ENCODE measurements at places on chromosomes 2 and 18.
A peak's percentile ranks its signal among the peaks of the same experiment; 100 is the strongest.

- DNase-seq, result no peak
Observed at GRCh38 chr2:108615480-108616090, 81.3 kb downstream of the LIMS1 start.

DNA sequence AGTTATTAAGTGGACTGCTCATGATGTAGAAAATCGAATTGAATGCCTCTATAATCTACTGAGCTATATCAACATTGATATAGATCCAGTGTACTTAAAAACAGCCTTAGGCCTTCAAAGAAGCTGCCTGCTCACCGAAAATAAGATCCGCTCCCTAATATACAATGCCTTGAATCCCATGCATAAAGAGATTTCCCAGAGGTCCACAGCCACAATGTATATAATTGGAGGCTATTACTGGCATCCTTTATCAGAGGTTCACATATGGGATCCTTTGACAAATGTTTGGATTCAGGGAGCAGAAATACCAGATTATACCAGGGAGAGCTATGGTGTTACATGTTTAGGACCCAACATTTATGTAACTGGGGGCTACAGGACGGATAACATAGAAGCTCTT is 2.0 kb downstream of the KLHL23 start:
- no peak for DNase-seq

GRCh38 chr2:55168221-55169154 is 63.6 kb downstream of the CLHC1 start:
- DNase-seq, result peak; percentile 3

- DNase-seq, result no peak
Observed at GRCh38 chr2:45741161-45741850, 89.8 kb downstream of the PRKCE start.

DNA sequence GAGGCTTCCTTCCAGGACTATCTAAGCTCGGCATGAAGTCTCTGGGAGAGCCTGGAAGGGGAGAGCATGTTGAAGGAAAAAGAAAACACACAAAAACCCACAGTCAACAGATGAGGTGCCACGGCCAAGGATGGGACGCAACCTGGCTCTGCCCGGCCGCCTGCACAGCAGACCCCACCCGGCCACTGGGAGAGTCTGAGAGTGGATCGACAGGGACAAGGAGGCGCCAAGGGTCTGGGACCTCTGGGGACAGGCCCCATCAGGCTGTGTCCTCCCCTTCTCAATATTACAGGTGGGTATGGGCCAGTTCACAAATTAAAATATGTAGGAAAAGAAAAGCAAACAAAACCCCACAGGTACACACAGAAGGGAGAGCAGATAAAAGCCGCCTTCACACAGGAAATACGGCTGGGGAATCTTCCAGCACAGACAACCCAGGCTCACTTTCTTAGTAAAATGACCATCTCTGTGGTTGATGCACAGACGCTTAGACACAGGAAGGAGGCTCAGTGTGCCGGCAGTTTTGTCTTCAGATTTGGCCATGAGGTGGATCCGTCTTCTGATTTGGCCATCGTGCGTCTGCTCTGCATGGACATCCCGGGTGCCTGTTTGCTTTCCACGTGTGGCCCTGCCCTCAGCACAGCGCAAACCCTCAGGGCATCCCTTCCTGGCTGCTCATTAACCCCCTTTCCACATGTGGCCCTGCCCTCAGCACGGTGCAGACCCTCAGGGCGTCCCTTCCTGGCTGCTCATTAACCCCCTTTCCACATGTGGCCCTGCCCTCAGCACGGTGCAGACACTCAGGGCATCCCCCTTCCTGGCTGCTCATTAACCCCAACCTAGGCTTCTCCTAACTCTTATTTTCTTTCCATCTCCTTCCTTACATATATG is 138.4 kb downstream of the EIPR1 start:
- DNase-seq, result no peak

DNA sequence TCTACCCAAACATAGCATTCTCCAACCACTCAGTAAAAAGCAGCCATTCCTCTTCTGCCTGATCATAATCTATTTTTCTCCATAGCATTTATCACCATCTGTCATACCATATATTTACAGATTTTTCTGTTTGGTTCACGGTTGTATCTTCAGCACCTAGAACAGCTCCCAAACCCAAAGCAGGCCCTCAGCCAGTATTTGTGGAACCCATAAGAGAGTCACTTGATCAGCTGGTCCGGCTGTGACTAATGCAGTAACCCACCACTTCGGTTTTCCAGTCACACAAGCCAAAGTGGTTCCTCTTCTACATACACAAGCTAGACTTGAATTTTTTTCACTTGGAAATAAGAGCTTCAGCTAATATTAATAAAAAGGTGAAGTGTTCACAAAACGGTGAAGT is 511.6 kb upstream of the CELF4 start:
- no peak for DNase-seq

DNA sequence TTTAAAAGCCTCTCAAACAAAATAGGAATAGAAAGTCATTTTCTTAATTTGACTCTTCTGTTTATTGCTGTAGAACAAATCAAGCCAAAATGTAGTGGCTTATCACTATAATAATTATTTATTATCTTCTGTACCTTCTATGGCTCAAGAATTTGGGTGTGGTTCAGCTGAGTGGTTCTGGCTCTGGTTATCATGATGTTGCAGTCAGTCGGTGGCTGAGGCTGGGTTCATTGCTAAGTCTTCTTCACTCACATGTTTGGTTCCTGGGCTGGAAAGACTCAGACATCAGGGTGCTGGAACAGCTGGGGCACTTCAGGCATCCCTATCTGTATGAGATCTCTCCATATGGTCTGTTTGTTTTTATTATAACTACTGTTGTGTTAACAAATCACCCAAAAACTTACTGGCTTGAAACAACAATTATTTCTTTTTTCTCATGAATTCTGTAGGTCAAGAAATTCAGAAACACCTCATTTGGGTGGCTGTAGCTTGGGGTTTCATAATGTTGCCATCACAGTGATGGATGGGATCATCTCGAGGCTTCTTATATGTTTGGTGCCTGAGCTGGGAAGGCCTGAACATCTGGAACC is 242.6 kb upstream of the FBXO11 start:
- no peak for DNase-seq

DNA sequence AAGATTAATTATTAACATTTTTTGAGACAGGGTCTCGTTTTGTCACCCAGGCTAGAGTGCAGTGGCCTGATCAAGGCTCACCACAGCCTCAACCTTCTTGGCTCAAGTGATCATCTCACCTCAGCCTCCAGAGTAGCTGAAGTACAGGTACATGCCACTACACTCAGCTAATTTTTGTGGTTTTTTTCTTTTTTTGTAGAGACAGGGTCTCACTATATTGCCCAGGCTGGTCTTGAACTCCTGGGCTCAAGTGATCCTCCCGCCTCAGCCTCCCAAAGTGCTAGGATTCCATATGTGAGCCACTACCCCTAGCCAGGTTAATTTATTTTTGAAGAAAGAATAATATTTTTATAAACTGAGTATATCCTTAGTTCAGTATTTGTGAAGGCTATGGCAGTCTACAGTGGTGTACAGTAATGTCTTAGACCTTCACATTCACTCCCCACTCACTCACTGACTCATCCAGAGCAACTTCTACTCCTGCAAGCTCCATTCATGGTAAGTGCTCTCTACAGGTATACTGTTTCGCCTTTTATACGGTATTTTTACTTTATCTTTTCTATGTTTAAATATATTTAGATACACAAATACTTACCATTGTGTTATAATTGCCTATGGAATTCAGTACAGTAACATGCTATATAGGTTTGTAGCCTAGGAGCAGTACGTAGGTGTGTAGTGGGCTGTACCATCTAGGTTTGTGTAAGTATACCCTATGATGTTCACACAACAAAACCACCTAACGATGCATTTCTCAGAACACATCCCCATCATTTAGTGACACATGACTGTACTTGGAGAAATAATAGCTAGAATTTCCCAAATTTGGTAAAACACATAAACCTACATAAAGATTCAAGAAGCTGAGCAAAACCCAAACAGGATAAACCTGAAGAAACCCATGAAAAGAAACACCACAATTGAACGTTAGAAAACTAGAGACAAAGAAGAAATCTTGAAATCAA is 38.6 kb downstream of the MGAT4A start:
- no peak for DNase-seq

DNA sequence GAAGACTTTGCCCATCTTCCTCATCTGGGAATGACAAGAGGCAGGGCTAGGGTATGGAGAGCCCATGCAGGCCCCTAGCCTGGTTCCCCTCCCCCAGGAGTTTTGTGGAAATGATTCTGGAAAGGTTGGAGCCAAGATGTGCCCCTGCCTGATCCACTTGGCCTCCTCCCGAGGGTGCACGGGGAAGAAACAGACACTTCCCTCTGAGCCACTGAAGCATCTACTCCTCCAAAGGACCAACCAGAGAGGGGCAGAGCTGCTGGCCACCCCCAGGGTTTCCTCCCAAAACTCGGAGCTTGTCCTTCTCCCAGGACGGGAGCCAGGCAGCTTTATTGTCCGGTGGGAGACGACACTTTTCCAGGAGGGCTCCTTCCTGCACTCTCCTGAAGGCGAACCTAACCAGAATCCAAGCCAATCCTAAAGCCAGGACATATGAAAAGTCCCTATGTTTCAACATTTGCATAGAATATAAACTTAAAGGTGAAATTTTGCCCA is 149.2 kb upstream of the COPS8 start:
- DNase-seq, result no peak

DNA sequence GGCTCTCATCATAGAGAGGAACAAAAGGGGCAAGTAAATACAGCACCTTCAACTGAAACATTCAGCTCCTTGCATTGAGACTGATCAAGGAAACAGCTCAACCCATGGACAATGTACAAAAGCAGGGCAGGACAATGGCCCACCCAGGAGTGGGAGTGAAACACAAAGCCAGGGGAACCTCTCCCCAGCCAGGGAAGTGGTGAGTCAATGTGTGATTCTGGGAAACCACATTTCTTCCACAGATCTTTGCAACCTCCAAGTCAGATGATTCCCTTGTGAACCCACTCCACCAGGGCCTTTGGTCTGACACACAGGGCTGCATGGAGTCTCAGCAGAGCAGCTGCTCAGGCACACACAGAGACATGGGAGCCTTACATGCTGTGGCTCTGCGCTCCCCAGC is 294.5 kb downstream of the NR4A2 start:
- no peak for DNase-seq

DNA sequence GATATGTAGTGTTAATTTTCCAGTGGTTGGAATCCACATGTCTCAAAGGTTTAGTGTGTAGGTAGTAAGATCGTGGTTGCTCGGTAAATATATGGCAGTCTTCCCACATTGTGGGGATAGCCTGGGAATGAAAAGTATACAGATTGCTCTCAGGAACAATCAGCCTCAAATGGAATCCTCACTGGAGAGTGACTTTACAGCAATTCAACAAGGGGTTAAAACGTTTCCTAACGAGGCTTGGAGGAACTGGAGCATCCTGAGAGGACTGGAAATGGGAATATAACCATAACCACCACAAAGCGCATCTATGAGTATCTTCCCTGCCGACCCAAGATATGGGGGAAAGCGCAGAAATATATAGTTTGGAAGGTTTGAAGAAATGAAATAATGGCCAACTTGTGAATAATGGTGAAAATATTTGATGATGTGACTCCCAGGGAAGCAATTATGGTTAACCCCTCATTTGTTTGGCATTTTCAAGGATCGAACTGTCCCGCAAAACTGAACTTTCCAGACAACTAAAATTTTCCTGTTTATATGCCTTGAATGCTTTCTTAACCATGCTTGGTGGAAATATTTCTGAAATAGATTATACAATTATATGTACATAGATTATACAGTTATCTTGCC is 100.7 kb upstream of the FOSL2 start:
- no peak for DNase-seq

DNA sequence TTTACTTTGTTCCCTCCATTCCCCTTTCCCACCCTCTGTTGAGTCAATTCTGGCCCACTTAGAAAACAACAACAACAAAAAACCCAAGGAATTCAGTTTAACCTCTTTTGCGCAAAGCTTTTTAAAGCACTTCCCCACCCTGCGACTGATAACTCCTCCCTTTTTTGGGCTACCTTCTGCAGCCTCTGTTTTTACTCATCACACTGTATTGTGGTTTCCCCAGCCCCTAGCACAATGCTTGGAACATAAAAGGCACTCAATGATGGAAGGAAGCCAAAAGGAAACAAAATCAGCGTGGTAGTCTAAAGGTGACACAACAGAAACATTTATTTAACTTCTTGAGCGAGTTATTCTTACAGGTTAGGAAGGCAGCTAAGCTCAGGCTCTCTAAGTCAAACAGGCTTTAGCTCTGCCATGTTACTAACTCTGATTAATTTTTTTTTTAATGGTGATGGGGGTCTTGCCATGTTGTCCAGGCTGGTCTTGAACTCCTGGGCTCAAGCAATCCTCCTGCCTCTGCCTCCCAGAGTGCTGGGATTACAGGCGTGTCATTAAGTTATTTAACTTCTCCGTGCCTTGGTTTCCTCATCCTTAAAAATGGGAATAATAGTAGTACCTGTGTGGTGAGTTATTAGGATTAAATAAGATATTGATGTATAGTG is 1.3 kb downstream of the CEP68 start:
- no peak for DNase-seq

DNA sequence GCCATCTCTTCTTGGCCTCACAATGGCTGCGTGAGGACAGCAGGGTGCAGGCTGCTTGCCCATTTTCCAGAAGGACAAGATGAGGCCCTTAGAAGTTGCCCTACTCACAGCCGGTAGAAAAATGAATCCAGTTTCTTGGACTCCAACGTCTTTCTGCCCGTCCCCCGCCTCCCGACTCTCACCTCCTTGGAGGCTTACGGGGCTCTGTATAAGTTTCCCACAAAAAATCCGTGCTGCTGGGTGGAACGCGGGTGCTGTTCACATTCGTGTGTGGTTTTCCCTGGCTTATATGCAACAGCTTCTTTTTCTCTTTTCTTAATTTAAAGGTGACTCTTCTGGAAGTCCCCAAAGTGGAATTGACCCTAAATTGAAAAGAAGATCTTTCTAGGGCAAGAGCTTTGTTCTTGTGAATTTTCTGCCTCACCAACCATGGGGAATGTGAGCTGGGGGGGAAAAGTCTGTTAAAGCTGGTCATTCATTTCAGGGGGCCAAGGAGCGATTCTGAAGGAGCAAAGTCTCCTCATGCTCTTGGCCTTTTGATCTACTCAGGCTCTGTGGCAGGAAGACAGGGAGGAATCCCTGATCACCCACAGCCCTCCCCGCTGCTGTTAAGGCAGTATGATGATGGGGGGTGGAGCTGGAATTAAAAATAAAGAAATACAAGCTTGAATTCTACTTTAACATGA is 51.3 kb downstream of the DDX1 start:
- DNase-seq, result no peak

DNA sequence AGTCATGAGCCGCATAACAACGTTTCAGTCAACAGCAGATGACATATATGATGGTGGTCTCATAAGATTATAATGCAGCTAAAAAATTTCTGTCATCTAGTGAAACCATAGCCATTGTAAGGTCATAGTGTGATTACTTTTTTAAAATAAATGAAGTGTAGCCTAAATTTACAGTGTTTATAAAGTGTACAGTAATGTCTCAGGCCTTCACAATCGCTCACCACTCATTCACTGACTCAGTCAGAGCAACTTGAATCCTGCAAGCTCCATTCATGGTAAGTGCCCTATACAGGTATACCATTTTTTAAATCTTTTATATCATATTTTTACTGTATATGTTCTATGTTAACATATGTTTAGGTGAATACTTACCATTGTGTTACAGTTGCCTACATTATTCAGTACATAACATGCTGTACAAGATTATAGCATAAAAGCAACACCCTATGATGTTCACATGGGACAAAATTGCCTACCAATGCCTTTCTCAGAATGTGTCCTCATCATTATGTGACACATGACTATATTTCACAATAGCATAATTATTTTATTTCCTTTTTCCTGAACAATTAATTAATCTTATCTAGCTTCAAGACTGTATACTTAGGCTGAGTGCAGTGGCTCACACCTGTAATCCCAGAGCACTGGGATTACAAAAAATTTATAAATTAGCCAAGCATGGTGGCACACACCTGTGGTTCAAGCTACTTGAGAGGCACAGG is 1115.9 kb upstream of the ZEB2 start:
- no peak for DNase-seq
